ENCODE measurements at places on chromosomes 6 and 20. TPM values are rescaled to one million over a fixed set of nuclear protein-coding genes. Genes with fewer than 3 reads are reported as not detected.

DNA sequence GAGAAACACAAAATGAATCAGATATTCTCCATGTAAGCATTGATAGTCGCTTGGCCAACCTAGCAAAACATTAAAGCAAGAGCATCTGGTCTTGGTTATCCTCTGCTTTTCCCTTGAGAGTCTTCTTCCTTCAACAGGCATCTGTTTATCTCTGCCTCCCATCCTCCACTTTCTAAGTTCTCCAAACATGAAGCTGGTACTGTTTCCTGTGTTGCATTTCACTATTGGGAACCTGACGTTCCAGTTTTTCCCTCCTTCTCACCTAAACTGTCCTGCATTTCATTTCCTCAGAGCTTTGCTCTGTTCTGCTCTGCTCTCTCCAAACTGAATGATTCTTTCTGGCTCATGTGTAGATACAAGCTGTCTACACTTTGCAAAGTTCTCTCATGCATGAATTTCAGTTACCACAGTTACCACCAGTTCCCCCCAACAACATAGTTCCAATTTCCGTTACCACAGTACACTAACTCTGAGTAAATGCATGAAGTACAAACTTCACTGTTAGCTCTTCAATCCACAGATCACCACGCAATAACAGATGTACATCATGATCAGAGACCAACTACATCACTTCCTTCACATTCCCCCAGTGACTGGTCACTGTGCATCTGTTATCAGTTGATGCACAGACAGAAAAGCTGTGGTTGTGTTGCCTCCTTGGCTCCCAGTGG is 86.7 kb upstream of the F13A1 start:
- H3K27me3 ChIP-seq = peaks cover 9% of the 10 kb centered on the region
- no peak for DNase-seq
- H3K4me1 ChIP-seq = no peaks in the 10 kb centered on the region
- no peaks in the 10 kb centered on the region for H3K36me3 ChIP-seq
- no peak overlapping the region for H3K4me3 ChIP-seq
- no peak overlapping the region for H3K27ac ChIP-seq

Gene HMGA1
- 282 TPM for total RNA-seq

- DNase-seq = no peak
- H3K27me3 ChIP-seq = no peaks in the 10 kb centered on the region
- no peak overlapping the region for H3K4me3 ChIP-seq
- H3K4me1 ChIP-seq = no peaks in the 10 kb centered on the region
- no peaks in the 10 kb centered on the region for H3K36me3 ChIP-seq
Measured at GRCh38 chr6:91691449-91691848, 1104.6 kb upstream of the MAP3K7 start.

GRCh38 chr20:63315731-63316491 is 22.9 kb downstream of the COL20A1 start:
- H3K27me3 ChIP-seq = no peaks in the 10 kb centered on the region
- no peak overlapping the region for H3K4me3 ChIP-seq
- no peaks in the 10 kb centered on the region for H3K36me3 ChIP-seq
- H3K4me1 ChIP-seq = no peaks in the 10 kb centered on the region
- H3K27ac ChIP-seq = no peak overlapping the region

GRCh38 chr6:38975621-38976049 is 72.9 kb upstream of the GLP1R start:
- no peaks in the 10 kb centered on the region for H3K36me3 ChIP-seq
- H3K27ac ChIP-seq = no peak overlapping the region
- no peaks in the 10 kb centered on the region for H3K4me1 ChIP-seq
- no peak overlapping the region for H3K4me3 ChIP-seq
- peaks cover 49% of the 10 kb centered on the region for H3K27me3 ChIP-seq
- DNase-seq = no peak

DNA sequence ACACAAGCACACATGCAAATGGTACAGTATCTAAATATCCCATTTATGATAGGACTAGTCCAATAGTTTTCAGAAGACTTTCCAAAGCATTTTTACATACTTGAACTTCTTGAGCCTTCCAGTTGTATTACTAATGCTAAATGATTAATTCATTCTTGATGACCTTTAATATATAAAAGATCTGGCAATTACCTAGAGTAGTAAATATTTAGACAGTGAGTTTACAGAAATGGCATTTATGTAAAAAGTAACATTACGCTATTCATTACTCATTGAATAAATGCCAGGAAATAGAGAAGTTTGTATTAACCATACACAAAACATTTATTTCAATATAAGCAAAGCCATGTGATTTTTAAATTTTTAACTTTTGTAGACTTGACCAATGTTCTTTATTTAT is 158.8 kb downstream of the DST start:
- H3K4me1 ChIP-seq = no peaks in the 10 kb centered on the region
- H3K4me3 ChIP-seq = no peak overlapping the region
- H3K27ac ChIP-seq = no peak overlapping the region
- no peaks in the 10 kb centered on the region for H3K36me3 ChIP-seq
- no peaks in the 10 kb centered on the region for H3K27me3 ChIP-seq

DNA sequence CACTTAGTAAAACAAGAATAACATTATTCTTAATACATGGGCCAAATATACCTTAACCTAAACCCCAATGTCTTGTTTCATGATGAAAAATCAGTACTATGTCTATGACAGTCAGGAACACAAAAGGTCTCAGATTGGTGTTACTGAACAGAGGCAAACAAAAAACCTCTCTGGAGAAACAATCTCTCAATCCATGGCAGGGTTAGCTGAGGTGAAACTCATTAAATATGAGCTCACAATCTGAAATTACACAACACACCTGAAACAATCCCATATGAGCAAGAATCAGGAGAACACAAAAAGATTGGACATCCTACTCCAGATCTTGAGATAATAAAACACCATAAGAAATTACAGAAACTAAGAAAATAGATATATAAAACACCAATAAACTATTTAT is 6.5 kb upstream of the SLC17A4 start:
- H3K27me3 ChIP-seq = no peaks in the 10 kb centered on the region
- H3K36me3 ChIP-seq = no peaks in the 10 kb centered on the region
- no peak for DNase-seq
- H3K4me1 ChIP-seq = no peaks in the 10 kb centered on the region
- no peak overlapping the region for H3K27ac ChIP-seq

Measured in activated CD4-positive, alpha-beta memory T cell treated with anti-CD3 and anti-CD28 coated beads, Interleukin-2, amount 10 ng/mL, durations not matched to agents 7 days and 5 days (primary cell).